Activated T-cell treated with anti-CD3 and anti-CD28 coated beads, Interleukin-2, amount 50 U/mL, for 24 hours (primary cell): ENCODE measurements at places on chromosomes 3 and 15.

DNA sequence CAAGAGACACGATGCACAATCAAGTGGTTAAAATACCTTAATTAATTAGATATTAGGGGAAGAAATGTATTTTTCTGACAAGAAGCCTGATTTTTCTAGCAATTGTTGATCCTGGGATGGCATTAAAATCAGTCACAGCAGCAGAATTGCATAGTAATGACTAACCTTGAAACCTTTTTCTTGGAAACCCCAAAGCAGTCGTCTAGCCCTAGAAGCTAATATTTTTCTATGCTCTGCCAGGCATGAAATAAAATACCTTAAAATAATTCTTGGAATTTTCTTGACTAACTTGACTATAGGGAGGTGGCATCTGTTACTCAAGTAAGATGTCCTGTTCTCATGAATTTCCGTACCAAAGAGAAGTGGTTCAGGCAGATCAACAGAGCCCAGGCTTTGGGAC is 204.1 kb downstream of the THRB start:
- DNase-seq = no peak

GRCh38 chr3:122964811-122965210 is 62.8 kb downstream of the SEMA5B start:
- DNase-seq = no peak

DNA sequence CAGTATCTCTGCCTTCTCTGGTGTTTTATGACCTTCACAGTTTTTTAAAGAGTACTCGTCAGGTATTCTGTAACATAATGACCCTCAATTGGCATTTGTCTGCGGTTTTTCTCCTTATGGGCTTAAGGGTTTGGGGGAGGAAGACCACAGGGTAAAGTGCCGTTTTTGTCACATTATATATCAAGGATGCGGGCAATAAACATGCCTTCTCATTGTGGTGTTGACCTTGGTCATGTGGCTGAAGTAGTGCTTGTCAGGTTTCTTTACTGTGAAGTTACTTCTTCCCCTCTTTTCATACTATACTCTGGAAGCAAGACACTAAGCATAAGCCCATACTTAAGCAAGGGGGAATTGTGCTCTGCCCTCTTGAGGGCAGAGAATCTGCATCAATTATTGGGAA is 16.6 kb downstream of the CAPN3 start:
- DNase-seq = no peak

DNA sequence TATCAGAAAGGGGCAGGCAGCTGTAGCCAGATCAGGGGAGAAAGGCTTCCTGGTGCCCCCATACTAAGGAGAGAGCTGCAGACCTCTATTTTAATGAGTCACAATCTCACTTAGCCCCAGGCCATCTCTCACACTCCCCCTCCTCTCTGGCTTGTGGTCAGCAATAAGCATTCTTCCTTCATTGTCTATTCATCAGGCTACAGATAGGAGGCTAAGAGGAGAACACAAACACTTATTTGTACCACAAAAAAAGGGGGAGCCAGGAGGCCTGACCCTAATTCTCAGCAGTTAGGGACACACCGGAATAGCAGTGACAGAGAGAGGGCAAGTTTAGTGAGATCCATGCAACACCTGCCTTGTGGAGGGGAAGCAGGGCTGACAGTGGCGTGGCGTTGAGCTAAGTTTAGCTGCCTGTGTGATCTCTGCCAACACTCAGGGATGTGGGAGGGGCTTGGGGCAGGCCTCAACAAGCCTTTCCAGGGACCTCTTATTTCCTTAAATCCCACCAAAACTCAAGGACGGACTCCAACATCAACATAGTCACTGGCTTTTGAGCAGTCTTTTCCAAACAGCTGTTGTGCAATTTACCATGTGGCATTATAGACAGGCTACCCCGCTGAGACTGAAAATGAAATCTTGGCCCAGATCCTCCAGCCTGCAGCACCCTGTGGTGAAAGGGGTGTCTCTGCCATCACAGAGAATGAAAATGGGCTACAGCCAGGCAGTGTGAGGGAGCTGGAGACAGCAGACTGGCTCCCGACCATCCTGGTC is 191.9 kb upstream of the TSC22D2 start:
- DNase-seq = no peak

- no peak for DNase-seq
These were observed 149.9 kb upstream of the PDZRN3 start for GRCh38 chr3:73774645-73775044.

- DNase-seq = no peak
These were observed 3.7 kb downstream of the EHD4 start for GRCh38 chr15:41968701-41969100.

GRCh38 chr3:191300422-191300821 is 28.8 kb upstream of the CCDC50 start:
- DNase-seq = no peak

- DNase-seq = no peak
These were observed 40.7 kb upstream of the KBTBD8 start for GRCh38 chr3:66957367-66957766.

GRCh38 chr3:119557192-119557876 is 2.1 kb downstream of the CD80 start:
- no peak for DNase-seq

DNA sequence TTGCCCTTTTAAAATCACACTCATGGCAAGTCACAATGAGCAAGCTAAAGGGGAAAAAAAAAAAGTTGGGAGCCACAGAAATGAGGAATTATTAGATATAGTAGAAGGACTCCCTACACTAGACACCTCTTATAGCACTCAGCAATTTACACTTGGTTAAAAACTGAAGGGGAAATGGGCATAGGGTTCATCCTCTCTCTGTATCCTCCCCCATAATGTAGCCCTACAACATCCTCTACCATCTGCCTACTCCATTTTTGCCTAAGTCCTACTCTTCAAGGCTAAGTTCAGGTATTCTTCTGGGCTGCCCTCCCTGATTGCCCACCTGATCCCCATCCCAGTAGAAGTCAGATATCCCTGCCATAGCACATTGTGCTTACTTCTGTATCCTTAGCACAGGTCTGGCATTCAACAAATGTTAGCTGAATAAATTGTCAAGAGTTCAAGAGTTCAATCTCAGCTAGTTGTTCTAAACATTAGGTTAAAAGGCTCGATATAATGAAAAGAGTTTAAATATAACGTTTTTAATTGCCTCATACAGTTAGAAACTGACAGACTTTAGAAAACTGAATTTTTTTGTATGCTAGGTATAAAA is 14.5 kb downstream of the SETD2 start:
- no peak for DNase-seq

- no peak for DNase-seq
These were observed 47.4 kb downstream of the SHQ1 start for GRCh38 chr3:72800869-72801268.
